AG04449 (cell line): ENCODE measurements at places on chromosomes 11 and 22.

GRCh38 chr11:65181569-65182257 is at the start of gene CAPN1:
Gene CAPN1, plus strand, starts transcription at chr11:65181928. Its CDS starts 774 bp downstream, at chr11:65182702.
- peak; percentile 31 for DNase-seq

DNA sequence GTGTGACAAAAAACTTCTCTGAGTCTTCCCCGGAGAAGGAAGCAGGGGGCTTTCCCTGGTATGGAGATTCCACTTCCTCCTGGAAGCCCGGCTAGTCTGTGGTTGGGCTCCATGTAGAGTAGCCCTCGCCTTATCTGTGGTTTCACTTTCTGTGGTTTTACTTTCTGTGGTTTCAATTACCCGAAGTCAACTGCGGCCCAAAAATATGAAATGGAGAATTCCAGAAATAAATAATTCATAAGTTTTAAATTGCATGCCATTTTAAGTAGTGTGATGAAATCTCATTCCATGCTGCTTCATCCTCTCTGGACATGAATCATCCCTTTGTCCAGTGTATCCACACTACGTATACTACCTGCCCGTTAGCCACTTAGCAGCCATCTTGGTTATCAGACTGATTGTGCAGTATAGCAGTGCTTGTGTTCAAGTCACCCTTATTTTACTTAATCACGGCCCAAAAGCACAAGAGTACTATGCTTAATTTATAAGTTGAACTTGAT is 275.0 kb upstream of the SESN3 start:
- DNase-seq = peak; percentile 50

- no peak for DNase-seq
These were observed 35.3 kb downstream of the AMOTL1 start for GRCh38 chr11:94803491-94803890.

GRCh38 chr11:68965901-68966853 is 14.6 kb downstream of the MRGPRD start:
- DNase-seq = no peak

DNA sequence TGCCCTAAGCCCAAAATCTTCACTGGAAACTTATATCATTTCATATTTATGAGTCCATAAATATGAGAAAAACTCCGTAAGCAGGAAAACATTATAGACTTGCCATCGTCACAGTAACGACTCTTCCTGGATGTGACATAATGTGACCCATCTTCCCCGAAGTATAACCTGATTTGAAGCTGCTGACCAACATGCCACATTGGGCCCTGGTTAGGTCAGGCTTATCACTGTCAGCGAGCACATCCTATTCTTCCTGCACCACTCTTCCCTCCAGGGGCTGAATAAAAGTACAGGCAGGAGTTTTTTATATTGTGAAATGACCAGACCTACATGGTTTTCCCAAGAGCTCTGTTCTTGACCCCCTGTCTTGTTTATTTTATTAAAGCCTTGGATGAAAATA is 12.1 kb upstream of the BLID start:
- DNase-seq = no peak

DNA sequence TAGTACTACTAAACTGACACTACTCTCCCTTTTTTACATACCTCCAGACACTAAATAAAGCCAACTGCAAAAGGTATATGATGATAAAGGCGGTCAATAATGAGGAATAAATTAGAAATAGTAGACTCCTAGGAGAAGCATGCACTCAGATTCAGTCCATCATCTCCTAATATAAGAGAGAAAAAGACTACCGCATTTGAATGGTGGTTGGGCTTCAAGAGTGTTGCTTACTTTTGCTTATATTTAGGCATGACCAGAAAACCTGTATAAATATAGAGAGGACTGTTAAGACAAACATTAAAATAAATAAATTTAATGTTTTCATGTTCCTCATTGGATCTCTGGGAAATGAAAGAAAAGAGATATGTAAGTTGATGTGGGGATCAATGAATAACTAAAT is 1137.0 kb downstream of the FAM181B start:
- DNase-seq = no peak

GRCh38 chr11:9887472-9887871 is 223.6 kb downstream of the SWAP70 start:
- no peak for DNase-seq

- no peak for DNase-seq
These were observed 1.5 kb downstream of the ROBO4 start for GRCh38 chr11:124896071-124896750.

- no peak for DNase-seq
These were observed 28.6 kb downstream of the ALG8 start for GRCh38 chr11:78110830-78111229.

- DNase-seq = no peak
These were observed 493.7 kb upstream of the CCDC90B start for GRCh38 chr11:83779876-83780275.
